ENCODE measurements at places on chromosomes 7 and 10.

DNA sequence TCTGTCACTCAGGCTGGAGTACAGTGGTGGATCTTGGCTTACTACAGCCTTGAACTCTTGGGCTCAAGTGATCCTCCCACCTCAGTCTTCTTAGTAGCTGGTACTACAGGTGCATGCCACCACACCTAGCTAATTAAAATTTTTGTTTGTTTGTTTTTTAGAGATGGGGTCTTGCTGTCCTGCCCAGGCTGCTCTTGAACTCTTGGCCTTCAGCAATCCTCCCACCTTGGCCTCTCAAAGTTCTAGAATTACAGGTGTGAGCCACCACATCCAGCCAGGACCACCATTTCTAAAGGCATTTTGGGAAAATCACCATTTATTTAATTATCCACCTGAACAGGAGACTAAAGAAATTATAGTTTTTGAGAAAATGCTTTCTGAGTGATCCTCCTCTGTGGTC is 252.3 kb downstream of the PRPF18 start:
- DNase-seq = no peak

DNA sequence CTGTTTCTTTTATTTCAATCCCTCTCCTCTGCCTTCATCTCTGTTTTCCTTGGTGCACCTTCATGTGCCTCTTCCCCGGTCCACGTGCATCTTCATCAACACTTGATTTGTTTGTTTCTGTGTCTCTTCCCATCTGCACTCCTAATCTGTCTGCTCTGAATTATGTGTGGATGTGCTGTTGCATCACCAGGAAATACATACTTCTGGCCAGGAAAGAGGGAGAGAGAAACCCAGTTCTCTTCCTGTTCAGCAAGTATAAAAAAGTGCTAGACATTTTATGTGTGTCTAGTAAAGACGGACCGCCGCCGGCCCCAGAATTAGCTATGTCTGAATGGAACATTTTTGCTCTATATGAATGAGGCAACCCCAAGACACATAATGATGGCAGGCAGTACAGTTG is 93.8 kb downstream of the CALD1 start:
- DNase-seq = no peak

DNA sequence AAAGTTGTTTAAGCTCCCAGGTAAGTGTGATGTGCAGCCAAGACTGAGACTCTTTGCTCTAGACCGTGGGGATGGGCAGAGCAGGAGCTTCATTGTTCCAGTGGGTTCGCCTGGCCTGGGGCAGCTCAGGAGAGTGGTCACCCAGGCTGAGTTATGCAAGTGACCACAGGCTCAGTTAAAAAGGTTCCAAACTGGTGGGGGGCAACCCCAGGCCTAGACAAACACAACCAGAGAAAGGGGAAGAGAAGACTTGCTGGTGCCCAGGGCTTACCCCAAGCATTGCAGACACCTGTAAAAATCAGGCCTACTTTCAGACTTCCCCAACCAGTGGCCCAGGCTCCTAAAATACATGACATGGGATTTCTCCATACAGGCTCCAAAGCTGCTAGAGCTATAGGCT is 21.6 kb downstream of the CREB3L2 start:
- no peak for DNase-seq

- DNase-seq = no peak
These were observed 49.8 kb upstream of the PDSS1 start for GRCh38 chr10:26647602-26648244.

DNA sequence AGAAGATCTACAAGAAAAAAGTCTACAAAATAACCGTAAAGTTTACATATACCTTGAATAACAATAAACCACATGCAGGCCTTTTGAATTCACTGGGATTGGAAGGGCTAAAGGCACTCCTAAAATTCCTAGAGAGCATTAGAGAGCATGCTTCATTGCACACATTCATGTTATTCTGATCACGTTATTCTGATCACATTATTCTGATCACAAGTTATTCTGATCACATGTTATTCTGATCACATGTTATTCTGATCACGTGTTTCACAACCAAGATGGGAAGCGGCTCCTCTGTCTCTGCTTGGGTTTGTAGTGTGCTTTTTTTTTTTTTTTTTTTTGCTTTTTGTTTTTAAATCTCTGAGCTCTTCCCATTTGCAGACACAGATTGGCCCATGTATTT is 20.5 kb downstream of the ADARB2 start:
- DNase-seq = no peak

DNA sequence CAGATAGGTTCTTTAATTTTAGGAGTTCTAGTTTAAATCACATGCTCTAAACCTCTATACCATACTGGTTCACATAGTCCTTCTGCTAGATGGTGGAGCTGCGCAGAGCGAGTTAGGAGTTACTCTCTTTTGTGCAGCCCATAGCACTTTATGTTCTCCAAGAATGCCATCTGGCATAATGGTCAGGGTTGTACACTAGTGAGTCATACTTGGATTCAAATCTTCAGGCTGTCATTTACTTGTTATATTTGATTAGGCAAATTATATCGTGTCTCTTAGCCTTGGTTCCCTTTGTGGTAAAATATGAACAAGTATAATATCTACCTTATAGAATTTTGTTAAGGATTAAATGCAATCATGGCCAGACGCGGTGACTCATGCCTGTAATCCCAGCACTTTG is 1078.3 kb downstream of the NRG3 start:
- no peak for DNase-seq

DNA sequence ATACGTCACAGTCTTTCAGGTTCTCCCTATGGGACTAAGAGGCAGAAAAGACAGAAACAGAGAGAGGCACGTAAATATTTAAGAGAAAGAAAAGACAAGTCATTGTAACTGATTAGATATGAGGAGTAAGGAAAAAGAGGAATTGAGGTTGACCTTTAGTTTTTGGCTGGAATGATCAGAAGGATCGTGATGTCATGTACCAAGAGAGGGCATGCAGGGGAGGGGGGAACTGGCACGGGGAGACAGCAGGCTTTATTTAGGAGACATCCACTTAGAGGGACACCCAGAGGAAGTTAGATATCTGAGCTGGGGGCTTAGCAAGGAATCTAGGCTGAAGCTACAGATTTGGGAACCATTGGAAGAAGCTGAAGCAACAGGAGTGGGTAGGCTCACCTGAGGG is 9.2 kb upstream of the LRRC20 start:
- DNase-seq = no peak

- no peak for DNase-seq
These were observed 151.6 kb downstream of the SND1 start for GRCh38 chr7:127803626-127804025.

GRCh38 chr7:124728610-124729009 is 37.0 kb downstream of the GPR37 start:
- DNase-seq = no peak

DNA sequence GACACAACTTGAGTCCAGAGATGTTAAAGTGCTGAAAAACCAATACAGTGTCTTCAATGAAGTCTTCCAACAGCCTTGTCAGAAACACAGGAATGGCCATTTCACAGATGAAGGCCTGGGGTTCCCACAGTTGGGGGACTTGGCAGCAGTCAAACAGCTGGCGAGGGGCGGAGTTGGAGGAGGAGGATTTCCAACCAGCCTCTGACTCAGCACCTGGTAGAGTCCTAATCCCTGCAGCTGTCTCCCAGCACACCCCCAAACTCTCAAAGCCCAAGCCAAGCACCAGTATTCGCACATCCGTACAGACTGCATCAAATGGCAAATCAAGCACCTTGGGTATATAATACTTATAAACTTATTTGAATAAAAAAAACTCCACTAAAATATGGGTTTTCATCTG is 28.0 kb downstream of the CTBP2 start:
- no peak for DNase-seq

DNA sequence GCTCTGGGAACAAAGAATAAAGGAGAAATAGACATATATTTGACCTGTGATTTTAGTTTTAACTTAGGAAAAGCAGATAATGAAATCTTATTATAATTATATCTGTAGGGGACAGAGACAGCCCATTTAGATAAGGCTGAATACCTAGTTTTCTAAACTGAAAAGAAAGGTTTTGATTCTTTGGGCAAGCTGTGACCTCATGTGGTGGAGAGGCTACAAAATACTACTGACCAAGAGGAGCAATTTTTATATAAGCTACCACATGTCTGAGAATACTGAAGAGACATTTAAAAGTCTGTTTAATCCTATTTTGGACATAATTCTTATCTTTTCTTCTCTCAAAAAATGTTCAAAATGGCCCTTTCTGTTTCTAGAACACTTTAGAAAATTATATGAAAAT is 271.0 kb downstream of the MTERF1 start:
- DNase-seq = no peak

GRCh38 chr7:28088032-28088431 is 92.6 kb downstream of the JAZF1 start:
- no peak for DNase-seq

DNA sequence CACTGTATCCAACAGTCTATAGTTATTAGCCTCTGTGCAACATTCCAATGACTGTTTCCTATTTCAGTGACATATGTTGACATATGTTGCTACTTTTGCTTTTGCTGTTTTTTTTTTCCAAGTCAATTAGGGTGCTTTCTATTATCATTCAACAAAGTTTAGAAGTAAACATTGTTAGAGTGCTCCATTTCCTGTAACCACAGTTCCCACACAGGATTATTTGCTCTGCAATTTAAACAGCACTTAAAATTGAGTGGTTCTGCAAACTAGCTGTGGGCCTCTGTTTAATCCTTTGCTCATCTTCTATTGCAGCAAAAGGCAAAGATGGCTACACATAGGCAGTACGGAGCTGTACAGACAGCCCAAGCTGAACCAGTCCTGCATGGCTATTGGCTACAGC is 46.5 kb upstream of the PTN start:
- DNase-seq = no peak

GRCh38 chr7:47669178-47669891 is 87.4 kb upstream of the TNS3 start:
- DNase-seq = no peak

GRCh38 chr10:42875798-42876341 is 93.3 kb downstream of the BMS1 start:
- DNase-seq = no peak

DNA sequence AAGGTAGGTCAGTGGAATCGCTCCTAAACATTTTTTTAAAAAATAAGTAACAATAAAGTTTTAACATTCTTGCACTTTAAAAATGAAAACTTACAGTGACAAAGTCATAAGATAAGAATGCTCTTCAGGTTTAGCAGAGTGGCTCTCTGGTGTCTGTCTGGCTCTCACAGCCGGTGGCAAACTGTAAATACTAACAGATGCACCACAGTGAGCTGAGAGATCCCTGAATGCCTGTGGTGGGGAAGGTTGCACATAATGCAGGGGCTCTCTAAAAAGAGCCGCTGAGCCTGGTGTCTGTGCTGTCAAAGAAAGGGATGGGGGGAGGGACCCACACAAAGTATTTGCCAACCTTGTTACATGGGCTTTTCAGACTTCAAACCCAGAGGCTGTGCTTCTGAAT is 498.3 kb downstream of the CCSER2 start:
- no peak for DNase-seq

- no peak for DNase-seq
These were observed 1.9 kb upstream of the FAM170B start for GRCh38 chr10:49135575-49136313.

DNA sequence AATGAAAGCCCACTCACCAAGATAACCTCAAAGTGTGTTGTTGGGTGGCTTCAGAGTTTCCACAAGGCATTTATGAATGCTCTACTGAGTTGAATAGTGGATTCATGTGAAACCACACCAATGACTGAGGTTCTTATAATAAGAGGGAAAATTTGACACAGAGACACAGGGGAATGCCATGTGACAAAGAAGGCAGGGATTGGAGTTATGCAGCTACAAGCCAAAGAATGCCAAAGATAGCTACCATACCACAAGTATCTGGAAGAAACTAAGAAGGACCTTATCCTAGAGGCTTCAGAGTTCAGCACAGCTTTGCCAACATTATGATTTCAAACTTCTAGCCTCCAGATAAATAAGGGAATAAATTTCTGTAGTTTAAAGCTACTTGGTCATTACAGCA is 68.0 kb upstream of the PCDH15 start:
- no peak for DNase-seq

- DNase-seq = no peak
These were observed 161.1 kb downstream of the FAM107B start for GRCh38 chr10:14613588-14613920.

GRCh38 chr7:1735806-1736483 is 65.9 kb downstream of the ELFN1 start:
- no peak for DNase-seq

DNA sequence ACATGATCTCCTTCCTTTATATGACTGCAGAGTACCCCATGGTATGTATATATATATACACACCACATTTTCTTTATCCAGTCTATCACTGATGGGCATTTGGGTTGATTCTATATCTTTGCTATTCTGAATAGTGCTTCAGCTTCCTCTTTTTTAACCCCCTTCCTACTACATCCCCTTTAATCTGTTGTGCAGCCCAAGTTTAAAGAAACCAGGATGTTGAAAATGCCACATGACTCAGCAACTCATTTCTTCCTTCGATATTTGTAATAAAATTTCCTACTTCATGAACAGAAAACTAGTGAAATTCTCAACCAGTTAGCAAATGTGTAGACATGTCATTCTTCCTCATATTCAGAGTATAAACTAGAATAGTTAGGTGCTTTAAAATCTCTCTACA is 1245.7 kb upstream of the SORCS1 start:
- no peak for DNase-seq

- DNase-seq = no peak
These were observed 6.7 kb downstream of the BNIP3 start for GRCh38 chr10:131975003-131975402.

GRCh38 chr7:74289018-74289658 is at the start of gene CLIP2:
TSS of gene CLIP2 (plus strand) at chr7:74289407. CDS start at chr7:74317547, 28,140 bp downstream.
- peak; percentile 52 for DNase-seq

- no peak for DNase-seq
These were observed 88.6 kb downstream of the LYZL1 start for GRCh38 chr10:29377333-29377961.

DNA sequence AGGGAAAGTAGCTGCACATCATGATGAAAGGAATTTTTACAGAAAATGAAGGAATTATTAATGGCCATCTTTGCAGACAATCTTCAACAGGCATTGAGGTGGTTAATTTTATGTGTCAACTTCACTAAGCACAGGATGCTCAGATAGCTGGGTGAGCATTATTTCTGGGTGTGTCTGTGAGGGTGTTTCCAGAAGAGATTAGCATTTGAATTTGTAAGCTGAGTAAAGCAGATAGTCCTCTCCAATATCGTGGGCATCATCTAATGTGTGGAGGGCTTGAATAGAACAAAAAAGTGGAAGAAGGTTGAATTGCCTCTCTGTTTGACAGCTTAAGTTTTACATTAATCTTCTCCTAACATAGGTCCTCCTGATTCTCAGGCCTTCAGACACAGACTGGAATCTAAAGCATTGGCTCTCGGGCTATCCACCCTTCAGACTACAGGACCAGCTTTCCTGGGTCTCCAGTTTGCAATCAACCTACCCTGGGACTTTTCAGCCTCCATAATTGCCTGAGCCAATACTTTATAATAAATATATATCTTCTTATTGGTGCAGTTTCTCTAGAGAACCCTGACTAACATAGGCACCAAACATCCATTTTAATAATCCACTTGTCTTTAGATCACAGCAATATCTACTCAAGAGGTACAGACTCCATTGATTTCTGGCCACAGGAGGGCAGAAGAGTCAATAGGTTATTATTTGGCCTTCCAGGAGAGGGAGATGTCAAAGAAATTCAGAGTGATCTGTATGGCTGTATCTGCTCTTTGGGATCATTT is 10.5 kb upstream of the CRPPA start:
- no peak for DNase-seq
